ENCODE measurements at places on chromosomes 3 and 15. TPM values are rescaled to one million over a fixed set of nuclear protein-coding genes. Genes with fewer than 3 reads are reported as not detected.

SNX22 gene
- 0.23 TPM for total RNA-seq

FGF12 gene
- total RNA-seq = not detected

DNAH12 gene
- under 0.01 TPM for total RNA-seq

RTP3 gene
- not detected for total RNA-seq

EXD1 gene
- not detected for total RNA-seq

ADIPOQ gene
- not detected for total RNA-seq

Data from smooth muscle cell of the coronary artery (primary cell).